Activated naive CD4-positive, alpha-beta T cell treated with anti-CD3 and anti-CD28 coated beads, Interleukin-2, amount 10 ng/mL, durations not matched to agents 7 days and 5 days (primary cell): ENCODE measurements at places on chromosomes 11 and 22.

DNA sequence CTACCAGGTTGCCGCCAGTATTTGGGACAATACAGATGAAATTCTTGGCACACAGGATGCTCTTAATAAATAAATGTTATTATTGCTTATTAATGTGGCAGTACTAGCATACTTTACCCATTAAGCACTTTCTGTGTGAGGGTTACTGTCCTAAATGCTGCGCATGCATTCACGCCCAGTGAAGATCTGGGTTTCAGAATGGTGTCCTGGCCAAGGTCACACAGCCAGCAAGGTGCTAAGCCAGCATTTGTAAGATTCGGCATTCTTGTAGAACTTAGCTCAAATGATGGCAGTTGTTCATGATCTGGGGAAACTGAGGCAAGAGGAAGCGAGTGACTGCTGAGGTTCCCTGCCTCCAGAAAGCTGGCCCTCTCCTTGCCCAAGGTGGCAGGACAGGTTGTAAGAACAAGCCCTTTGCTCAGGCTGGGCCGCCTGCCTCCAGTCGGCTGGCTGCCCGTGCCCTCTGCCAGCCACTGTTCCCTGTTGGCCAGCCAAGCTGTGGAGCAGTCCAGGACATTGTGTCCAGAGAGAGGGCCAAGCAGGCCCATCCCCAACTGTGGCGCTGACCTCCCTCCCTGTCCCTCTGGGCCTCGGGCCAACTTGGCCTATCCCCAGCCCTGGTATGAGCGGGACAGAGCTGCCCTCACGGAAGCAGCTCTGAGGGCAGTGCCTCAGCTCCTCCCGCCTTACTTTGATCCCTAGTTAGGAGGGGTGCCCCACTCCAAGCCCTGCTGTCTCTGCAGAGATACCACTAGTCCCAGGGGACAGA, 28.8 kb downstream of the TOB2 start:
- no peak for DNase-seq

- peak; percentile 90 for DNase-seq
Measured at GRCh38 chr11:59753650-59754493, 1.3 kb upstream of the STX3 start.

DNA sequence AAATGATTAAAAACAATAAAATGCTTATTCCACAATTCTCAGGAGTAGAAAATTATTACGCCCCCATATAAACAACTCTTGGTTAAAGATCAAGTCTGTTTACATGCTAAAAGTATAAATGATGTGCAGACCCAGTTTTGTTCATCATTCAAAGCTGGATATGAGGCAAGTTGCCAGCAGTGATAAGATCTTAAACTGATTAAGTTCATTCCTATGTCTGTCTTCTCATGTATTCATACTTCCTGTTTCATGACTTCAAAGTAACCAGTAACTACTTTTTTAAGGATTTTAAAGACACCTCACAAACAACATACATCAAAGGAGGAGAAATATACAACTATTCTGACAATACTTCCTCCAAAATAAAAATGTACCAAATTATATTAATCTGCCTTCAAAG, 55.0 kb upstream of the ARHGAP32 start:
- no peak for DNase-seq

- DNase-seq, result no peak
Measured at GRCh38 chr22:31122532-31123291, at the start of gene INPP5J. INPP5J (plus strand) TSS chr22:31122966; CDS start chr22:31123015, 49 bp downstream.

DNA sequence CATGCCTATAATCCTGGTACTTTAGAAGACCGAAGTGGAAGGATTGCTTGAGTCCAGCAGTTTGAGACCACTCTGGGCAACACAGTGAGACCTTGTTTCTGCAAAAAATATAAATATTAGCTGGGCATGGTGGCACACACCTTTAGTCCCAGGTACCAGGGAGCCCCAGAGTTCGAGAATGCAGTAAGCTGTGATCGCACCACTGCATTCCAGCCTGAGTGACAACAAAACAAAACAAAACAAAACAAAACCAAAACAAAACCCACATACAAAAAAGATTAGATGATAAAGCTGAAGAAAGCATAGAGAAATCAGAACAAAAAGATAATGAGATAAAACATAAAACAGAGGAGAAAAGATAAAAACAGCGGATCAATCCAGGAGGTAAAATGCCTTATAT, 62.1 kb downstream of the TCF20 start:
- no peak for DNase-seq

GRCh38 chr22:46748908-46749675, 11.0 kb upstream of the CERK start:
- DNase-seq, result peak; percentile 77

- DNase-seq, result no peak
Measured at GRCh38 chr11:86186386-86186785, 58.2 kb upstream of the EED start.

DNA sequence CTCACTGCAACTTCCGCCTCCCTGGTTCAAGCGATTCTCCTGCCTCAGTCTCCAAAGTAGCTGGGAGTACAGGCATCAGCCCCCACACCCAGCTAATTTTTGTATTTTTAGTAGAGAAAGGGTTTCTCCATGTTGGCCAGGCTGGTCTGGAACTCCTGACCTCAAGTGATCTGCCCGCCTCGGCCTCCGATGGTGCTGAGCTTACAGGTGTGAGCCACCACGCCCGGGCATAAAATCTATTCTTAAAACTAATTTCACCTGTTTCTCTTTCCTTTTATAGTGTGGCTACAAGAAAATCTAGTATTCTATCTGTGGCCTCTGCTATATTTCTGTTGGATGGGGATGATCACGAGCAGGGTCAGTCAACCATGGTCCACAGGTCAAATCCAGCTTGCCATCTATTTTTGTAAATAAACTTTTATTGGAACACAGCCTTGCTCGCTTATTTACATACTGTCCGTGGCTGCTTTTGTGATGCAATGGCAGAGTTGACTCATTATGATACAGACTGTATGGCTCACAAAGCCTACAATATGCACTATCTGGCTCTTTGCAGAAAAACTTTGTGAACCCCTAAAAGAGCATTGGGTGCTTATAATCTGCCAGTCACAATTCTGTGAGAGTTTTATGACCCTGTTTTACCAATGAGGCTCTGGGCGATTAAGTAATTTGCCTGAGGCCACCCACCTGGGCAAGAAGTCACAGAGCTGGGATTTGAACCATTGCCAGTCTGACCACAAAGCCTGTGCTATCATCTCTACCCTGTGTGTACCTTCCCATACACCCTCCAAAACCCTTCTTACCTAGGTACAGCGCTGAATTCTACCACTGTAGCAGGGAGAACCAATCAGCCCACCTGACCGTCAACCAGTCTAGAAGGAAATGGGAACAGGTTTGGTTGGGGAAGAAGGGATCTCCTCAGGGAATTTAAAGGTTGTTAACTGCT, 28.3 kb downstream of the SLC1A2 start:
- DNase-seq, result no peak

GRCh38 chr22:30809086-30809485, 114.4 kb downstream of the OSBP2 start:
- no peak for DNase-seq

DNA sequence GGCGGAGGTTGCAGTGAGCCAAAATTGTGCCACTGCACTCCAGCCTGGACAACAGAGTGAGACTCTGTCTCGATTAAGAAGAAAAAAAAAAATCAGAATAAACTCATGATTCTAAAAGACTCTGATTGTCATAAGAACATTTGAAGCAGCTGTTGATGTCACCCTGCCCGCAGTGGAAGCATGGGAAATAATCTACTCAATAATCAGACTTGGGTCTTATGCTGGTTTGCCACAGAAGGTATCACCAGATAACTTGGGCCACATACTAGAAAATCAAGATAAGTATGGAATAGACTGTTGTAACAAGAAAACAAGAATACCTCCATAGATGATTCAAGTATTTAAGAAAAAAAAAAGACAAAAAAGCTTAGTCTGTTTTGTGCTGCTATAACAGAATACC, 8.2 kb downstream of the CAVIN3 start:
- DNase-seq, result no peak

DNA sequence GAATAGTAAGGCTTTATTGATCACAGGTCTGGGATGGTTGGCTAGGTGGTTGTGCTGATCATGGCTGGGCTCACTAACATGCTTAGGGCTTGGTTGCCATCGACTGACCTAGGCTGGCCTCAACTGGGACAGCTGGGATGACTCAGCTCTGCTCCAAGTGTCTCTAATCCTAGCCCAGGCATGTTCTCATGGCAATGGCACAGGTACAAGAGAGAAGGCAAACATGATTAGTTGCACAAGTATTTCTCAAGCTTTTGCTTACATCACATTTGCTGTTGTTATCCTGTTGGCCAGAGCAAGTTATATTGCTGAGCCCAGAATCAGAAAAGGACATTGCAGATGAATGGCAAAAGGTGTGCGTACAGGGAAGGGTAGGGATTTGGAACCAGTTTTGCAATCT, 68.5 kb upstream of the SLC35C1 start:
- no peak for DNase-seq

GRCh38 chr11:90525962-90526361, 303.1 kb upstream of the CHORDC1 start:
- no peak for DNase-seq

DNA sequence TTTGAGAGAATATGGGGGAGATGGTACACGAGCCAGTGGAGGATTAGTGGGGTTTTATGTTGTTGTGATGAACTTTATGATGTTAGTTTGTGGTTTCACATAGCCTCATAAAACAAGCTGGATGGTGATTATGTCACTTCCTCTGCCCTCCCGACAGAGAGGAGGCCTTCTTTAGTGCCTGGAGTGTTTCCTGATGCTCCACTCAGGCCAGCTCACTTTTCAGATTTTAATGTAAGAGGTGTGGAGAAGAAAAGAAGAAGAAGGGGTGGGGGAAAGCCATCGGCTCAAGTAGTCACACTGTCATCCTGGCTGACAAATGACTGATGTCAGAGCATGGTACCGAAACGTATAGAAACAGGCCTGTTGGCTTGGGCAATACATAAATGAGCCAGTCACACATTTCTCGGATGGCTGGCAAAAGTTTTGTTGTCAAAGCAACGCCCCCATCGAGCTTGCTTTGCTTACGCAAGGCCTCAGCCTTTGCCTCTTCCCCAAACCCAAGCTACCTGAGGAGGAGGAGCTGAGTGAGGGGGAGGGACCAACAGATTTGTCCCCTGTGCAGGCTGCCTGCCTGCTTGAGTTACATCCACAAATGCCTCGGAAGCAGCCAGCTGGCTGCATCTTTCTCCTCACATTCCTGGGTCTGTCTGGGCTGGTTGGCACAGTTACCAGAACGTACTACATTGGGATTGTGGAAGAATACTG, at the start of gene HEPHL1:
Gene HEPHL1 (plus strand): TSS at position 578 of the 705 bp plus-strand sequence. CDS start 15 bp downstream, at position 593.
- no peak for DNase-seq

GRCh38 chr11:76444384-76445120, at the start of gene EMSY:
EMSY (plus strand) TSS chr11:76445018; CDS start chr11:76446939, 1,921 bp downstream.
- peak; percentile 96 for DNase-seq

DNA sequence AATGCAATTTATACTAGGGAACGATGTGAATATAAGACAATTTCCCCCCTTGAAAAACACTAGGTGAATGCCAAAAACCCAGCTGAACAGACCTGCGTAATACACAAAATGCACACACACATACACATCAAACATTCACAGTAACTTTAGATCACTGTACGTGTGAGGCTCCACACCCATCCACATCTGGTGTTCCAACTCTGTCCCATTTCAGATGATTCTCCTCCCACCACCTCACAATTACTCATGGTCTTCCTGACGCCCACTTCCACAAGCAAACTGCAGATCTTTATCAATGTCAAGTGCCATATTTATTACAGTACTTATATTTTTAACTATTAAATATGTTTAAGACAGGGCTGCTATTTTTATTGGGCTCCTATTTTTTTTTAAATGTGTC, 57.8 kb upstream of the TENM4 start:
- DNase-seq, result no peak

GRCh38 chr22:34878171-34878570, 187.8 kb upstream of the ISX start:
- no peak for DNase-seq

GRCh38 chr22:49506010-49506400, 321.7 kb downstream of the BRD1 start:
- no peak for DNase-seq

DNA sequence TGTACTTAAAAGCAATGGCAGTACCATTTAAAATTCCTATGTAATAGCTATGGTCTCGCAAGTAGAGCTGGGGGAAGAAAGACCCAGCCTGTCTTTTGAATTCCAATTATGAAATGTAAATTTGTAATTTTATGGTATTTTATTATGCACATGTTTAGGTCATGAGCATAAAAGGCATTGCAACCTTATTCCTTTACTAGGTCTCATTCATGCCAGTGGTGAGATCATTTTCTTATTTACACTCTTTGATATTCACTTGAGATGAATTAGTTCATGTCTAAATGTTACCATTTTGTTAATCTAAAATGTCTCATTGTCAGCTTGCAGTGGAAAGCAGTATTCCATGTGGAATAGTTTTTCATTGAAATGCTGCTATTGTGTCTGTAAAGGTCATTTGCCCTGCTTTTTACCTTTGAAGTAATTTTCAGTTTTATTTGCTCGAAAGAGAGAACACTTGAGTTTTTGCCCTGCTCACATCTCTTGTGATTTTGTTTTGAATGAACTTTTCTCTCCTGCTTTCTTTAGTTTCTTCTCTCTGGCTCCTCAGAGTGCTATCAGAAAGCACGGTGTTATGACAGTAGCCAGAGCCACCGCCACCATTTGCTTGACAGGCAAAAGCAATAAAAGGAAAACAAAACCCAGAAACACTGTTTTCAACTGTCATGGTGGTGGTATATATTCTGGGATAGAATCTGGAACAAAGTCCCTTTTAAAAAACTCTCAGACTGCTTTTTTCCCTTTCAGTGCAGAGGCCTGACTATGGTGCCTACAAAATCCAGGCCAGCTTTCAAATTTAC, 37.2 kb upstream of the RAG2 start:
- DNase-seq, result no peak

GRCh38 chr22:32579529-32580220, 105.1 kb downstream of the FBXO7 start:
- DNase-seq, result no peak

GRCh38 chr11:18617688-18618341, 16.3 kb downstream of the SPTY2D1 start:
- DNase-seq, result peak; percentile 63

- DNase-seq, result no peak
Measured at GRCh38 chr11:9849389-9849788, 185.5 kb downstream of the SWAP70 start.

- no peak for DNase-seq
Measured at GRCh38 chr11:124096364-124096763, 18.9 kb upstream of the VWA5A start.

DNA sequence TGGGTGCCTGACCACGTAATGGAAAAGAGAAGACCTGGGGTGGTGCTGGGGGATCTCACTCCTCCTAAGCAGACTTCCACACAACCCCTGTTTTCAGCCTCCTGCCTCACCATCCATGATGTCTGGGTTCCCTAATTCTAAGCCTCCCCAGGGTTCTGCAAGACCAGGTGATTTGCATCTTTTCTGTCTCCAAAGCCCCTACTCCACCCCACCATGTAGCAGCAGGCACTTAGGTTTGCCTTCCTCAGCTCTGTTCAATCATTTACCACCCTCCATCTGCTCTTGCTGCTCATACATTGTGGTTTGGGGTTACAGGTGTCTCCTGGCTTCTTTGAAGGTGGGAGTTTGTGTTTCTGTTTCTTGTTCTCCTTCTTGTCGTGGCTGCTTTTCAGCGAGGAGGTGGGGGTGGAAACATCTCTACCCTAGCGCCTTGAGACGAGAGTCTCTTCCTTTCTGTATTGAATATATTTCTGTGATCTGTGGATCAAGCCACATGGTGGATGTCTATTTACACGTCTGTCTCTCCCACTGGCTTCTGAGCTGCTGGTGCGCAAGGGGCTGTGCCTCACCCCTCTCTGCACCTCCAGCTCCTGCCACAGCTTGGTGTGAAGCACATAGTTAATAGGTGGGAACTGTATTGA, 6.6 kb upstream of the SSTR3 start:
- DNase-seq, result peak; percentile 90
